ENCODE measurements at places on chromosomes 3 and 15.

DNA sequence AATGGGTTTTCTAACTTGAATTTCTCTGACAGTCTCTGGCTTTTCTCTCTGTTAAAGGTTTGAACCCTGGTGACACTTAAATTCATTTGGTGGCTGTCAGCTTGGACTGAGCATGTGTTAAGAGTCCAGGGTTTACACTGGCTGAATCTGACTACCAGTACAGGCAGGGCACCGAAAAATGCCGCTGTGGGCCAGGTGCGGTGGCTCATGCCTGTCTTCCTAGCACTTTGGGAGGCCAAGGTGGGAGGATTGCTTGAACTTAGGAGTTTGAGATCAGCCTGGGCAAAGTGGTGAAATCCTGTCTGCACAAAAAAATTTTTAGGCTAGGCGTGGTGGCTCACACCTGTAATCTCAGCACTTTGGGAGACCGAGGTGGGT is 1.8 kb downstream of the MANF start:
- no peak for DNase-seq

- no peak for DNase-seq
These were observed 78.7 kb downstream of the WWTR1 start for GRCh38 chr3:149579161-149579560.

DNA sequence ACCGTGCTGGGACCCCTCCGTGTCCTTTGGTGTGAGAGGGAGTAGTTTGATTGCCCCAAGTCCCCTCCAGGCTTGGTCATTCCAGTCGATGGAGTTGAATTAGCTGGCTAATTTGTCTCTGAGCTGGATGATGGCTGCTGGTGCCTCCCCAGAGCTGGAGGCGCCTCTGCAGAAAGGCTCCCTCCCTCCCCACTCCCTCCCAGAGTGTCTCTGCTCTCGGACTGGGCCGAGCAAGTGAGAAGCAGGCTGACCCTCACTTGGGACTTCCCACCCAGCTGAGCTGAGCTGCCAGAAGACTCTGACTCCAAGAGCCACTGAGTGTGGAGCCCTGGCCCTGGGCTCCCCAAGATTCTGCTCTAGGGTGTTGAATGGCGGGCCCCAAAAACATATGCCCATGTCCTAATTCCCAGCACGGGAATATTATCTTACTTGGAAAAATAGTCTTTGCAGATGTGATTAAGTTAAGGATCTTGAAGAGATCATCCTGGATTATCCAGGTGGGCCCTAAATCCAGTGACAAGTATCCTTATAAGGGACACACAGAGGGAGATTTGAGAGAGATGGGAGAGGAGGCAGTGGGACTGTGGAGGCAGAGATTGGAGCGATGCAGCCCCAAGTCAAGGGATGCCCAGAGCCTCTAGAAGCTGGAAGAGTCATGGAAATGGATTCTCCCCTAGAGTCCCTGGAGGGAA is 60.7 kb upstream of the TLE3 start:
- no peak for DNase-seq

GRCh38 chr3:193800138-193801043 is 207.4 kb downstream of the OPA1 start:
- DNase-seq: no peak

- DNase-seq: no peak
These were observed 25.7 kb downstream of the CEP152 start for GRCh38 chr15:48785195-48785594.

- no peak for DNase-seq
These were observed 10.1 kb downstream of the SEMA7A start for GRCh38 chr15:74423431-74424257.

All from AG09319 (cell line).